ENCODE measurements at places on chromosomes 16 and 17. TPM values are rescaled to one million over a fixed set of nuclear protein-coding genes. Genes with fewer than 3 reads are reported as not detected.

Gene HOXB8
- total RNA-seq = 1.0 TPM

Gene NUTF2
- 200 TPM for total RNA-seq

Gene CCDC92B
- total RNA-seq = not detected

Gene MYH10
- total RNA-seq = 61.7 TPM

Gene CENPX
- 135 TPM for total RNA-seq

Gene CIBAR2
- not detected for total RNA-seq

Measured in bronchus fibroblast of lung (primary cell).